Inflammatory macrophage treated with lipopolysaccharide for 4 hours (primary cell): ENCODE measurements at places on chromosomes 7 and 10.

GRCh38 chr10:33477291-33478088, 143.0 kb upstream of the NRP1 start:
- DNase-seq, result no peak

DNA sequence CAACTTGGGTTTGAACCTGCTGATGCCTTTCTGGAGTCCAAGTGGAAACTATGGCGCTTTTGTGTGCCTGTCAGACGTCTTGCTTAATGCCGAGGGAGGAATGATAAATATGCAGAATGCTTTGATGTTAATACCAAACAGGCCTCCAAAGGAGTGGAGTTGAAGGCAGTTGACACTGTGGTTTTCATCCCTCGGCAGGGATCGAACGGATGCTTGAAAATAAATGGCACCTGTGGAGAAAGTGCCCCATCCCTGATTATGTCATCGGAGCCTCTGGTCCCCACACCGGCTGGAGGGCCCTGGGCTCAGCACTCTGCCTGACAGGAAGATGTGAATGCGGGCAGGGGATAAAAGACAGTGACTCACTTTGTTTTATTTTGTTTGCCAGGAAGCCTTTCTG, 148.7 kb upstream of the GPR26 start:
- DNase-seq, result no peak

- no peak for DNase-seq
These were observed 117.9 kb downstream of the CXCL12 start for GRCh38 chr10:44267007-44267406.

DNA sequence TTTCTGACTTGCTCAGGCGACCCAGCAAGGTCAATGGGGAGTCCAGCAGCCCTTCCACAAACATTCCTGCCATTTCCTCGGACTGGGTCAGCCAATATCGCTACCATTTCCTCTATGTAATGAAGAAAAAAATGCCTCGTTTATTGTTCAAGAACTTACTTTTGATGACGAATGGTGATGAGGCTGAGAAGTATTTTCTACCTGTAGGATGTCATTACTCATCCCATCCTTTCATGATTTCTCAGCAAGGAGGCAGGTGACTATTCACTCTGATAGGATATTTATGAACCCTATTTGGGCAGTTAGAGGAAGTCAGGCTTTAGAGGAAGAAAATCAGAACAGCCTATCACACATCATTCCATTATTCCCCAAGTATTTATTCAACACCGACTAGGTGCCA, 178.6 kb downstream of the FANK1 start:
- DNase-seq, result no peak

DNA sequence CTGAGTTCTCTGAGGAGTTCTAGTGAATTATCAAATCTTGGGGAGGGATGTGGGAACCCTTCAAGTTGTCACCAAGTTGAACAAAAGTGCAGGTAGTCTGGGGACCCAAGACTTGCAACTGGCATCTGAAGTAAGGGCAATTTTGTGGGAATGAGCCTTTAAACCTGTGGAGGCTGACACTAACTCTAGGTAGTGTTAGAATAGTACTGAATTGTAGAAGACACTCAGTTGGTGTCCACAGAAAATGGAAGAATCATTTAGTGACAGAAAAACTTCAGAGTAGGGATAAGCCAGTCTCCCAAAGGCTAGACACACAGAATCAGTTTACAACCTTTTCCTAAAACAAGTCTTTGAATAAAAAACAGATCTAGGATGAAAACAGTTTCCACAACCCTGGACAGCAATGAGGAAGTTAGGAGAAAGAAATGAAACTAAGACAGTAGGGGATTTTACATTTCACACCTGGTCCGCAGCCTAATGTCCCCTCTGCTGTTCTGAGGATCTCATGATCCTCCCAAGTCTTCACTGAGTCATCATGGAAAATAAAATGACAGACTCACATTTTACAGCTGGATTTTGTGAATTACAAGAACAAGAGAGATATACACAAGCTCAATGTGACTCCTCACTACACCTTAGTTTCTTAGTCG, 23.0 kb upstream of the ING3 start:
- DNase-seq, result no peak

DNA sequence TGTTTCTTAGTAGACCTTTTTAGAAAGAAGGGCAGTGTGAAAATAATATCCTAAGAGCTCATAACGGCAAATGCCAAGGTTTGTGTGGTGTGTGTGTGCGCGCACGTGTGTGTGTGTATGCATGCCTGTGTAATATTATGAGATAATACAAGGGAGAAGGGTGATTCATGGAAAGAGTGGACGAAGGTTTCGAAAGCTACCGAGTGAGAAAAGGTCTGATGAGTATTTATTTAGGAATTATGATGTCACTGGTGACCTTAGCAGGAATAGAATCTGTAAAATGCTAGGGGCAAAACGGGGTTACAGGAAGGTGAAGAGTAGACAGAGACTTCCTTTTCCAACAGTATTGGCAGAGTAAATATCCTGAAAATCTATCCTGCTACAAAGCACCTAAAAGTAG, 107.3 kb downstream of the AHR start:
- DNase-seq, result peak; percentile 87

- DNase-seq, result no peak
These were observed 75.9 kb downstream of the SORBS1 start for GRCh38 chr10:95485056-95485844.
